ENCODE measurements at places on chromosomes 6 and 20. TPM values are rescaled to one million over a fixed set of nuclear protein-coding genes. Genes with fewer than 3 reads are reported as not detected.

GRCh38 chr20:32135983-32136515, 26.5 kb downstream of the TM9SF4 start:
- no peak for DNase-seq

- DNase-seq, result no peak
These were observed 318.2 kb downstream of the ZFAND3 start for GRCh38 chr6:38137608-38138265.

DNA sequence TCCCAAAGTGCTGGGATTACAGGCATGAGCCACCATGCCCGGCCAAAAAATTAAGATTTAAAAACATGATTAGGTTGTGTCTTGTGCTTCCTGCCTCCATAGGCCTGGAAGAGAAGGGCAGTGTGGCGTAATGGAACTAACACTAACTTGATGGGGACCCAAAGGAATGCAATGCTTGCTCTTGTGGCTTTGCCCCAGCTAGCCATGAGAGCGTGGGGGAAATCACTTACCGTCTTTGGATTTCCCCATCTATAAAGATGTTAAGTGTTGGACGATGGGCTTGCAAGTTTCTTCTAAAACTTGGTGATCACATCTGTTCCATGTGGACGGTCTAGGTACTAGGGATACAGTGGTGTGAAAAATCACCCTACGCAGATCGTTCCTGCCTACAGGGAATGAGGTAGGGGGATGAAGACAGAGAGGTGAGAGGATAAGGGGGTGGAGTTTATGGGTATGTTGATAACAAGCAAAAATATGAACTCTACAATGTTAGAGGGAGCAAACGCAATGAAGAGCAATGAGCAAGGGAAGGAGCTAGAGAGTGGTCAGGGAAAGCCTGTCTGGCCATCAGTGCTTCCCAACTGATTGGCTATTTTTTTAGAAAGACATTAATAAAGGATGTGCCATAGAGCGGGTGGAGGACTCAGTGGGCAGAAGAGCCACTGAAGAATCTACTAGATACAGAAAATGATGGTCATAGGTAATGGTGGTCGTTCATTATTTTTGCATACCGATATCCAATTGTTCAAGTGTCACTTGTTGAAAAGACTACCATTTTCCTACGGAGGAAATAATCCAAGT, 165.2 kb downstream of the BCAS1 start:
- DNase-seq, result no peak

- DNase-seq, result no peak
These were observed 633 bp downstream of the RPRD1B start for GRCh38 chr20:38034108-38034649.

- no peak for DNase-seq
These were observed 52.2 kb downstream of the LYRM4 start for GRCh38 chr6:5208471-5208971.

DNA sequence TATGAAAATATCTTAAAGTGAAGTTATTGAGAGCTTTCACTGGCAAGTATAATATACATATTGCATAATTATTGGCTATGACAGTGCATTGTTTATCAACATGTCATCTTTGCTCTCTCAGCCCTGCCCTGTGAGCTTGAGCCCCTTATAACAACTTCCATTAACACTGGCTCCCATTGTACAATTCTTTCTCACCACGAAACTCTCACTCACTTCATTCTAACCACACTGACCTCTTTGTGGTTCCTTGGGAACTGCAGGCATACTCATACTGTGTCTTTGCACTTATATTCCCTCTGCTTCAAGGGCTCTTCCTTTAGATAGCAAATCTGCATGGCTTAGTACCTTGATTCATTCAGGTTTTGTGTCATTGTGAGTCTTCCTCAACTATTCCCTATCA, 411.8 kb downstream of the CDKAL1 start:
- no peak for DNase-seq

- no peak for DNase-seq
These were observed 109.3 kb downstream of the WDR27 start for GRCh38 chr6:169592558-169592957.

DNA sequence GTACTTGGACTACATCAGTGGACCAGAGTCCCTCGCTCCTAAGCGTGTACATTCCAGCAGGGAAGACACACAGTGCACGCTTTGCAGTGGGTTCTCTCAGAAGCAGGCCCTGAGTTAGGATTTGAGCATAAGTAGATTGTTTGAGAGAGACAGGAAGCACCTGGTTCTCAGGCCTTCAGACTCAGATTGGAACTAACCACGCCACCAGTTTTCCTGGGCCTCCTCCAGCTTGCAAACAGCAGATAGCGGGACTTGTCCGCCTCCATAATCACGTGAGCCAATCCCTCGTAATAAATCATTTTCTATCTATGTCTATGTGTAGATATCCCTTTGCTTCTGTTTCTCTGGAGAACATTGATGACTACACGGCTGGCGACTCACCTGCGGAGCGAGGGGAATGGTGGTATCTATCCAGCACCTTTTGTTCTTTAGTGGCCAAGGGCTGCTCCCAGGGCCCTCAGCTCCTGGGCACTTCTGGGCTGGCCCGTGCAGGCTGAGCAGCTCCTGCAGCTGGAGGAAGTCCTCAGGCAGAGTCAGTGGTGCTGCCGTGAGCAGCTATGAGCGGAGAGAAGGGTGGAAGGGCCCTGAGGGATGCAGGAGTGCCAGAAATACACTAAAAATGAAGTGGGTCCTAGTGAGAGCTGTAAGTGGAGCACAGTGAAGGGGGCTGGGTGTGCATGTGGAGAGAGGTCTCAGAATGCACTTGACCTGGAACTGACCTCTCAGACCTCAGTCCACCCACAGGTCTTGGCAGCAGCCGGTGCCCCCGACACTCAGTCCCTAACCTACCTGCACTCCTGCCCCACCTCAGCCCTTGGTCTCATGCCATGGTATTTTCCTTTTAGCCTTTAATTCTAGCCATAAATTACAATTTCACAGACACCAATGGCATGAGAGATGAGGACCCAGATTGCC, 76.9 kb downstream of the STK35 start:
- peak; percentile 44 for DNase-seq

GRCh38 chr6:9087470-9087869, 652.1 kb upstream of the SLC35B3 start:
- no peak for DNase-seq

GRCh38 chr20:36541227-36541767, at the start of gene MYL9:
Gene MYL9 (plus strand): TSS chr20:36541519. CDS start chr20:36544885, 3,366 bp downstream.
- DNase-seq, result peak; percentile 94

HFE gene
- polyA plus RNA-seq, result 5.8 TPM

LIN28B gene
- not detected for polyA plus RNA-seq

TCF19 gene
- 7.1 TPM for polyA plus RNA-seq

EBF4 gene
- 9.4 TPM for polyA plus RNA-seq

SPTLC3 gene
- polyA plus RNA-seq, result 2.1 TPM

VGLL2 gene
- not detected for polyA plus RNA-seq

SAYSD1 gene
- polyA plus RNA-seq, result 14.1 TPM

Data from ovary (tissue), 10 donors.